ENCODE measurements at places on chromosomes 3 and 15.

DNA sequence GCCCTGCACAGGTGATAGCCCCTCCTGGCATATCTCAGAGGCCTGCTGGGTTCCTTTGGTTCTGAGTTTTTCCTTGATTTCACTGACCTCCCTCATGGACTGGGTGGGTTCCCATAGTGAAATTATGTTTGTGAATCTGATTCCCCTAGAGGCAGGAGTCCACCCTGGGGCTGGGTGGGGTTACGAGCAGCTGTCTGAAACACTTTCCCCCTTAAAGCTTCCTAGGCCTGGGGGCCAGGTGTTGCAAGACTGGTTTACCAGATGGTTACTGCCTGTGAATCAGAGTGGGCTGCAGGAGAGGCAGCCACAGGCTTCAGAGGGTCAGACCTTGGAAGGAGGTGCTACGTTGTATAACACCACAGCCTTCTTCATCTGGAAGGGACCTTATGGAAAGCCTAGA is 34.3 kb downstream of the IL20RB start:
- no peak for DNase-seq

DNA sequence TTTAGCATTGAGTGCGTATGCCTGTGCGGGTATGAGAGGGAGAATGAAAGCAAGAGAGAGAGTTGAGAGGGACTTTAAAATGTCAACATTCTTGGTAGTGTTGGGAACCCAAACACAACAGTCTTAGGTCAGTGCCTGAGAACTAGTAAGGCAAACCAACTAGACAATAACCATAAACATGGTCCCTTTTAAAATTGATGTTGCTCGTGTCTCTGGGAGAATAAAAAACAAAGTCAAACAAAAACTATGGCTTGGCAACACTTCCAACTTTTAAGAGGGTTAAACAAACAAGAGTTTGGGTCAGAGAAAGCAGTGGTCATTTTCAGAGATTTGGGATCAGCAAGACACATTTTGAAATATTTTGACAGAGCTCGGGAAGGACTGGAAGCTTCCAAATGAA is 146.7 kb upstream of the THBS1 start:
- DNase-seq: no peak

- DNase-seq: no peak
Observed at GRCh38 chr3:127053450-127053849, 70.5 kb downstream of the PLXNA1 start.

DNA sequence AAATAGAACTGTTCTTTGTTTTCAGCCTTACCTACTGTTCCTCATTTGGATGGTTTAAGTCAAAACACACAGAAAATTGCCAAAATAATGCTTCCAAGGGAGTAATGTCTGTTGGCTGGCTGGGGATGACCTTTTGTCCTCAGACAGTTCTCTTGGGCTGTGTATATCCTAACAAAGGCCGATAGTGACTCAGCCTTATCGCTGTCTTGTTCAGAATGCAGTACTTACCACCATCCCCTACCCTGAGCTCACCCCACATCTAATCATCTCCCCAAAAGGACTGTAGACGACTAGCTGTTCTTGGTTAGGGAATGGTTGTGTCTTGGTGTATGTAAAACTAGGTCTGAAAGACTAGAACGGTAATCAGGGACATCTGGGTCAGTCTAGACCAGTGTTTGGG is 35.0 kb downstream of the RAB11A start:
- no peak for DNase-seq

GRCh38 chr15:83734487-83734886 is 80.6 kb downstream of the ADAMTSL3 start:
- DNase-seq: no peak

- DNase-seq: no peak
Observed at GRCh38 chr15:72790302-72790910, 6.8 kb upstream of the ADPGK start.

DNA sequence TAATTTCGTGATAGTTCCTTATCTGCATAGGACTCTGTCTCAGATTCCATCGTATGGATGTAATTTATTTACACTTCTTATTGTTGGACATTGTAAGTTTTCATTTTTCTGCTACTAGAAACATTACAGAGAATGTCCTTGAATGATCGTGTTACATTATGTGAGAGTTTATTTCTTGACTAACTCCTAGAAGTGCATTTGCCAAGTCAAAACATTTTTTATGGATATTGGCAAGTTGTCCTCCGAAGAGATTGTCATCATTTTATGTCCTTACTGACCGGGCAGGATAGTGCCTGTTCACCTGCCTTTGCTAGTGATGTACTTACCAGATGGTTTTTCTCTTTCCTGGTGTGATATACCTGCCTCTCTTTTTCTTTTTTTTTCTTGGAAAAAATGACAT is 13.4 kb downstream of the ASB7 start:
- DNase-seq: no peak

DNA sequence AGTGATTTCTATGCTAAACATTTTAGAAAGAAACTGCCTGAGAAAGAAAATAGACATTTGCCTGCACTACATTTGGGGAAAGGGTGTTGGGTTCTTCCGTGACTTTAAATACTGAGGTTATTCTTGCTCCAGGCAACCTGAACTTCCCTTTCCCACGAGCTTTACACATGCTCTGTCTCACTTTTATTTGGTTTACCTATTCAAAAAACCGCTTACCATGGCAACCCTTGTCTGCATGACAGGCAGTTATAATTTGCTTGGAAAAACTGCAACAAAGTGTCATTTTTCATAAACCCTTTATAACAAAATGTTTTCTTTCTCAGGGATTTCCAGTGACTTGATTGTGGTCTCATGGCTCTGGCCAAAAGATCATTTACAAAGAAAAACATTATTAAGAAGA is 416.3 kb upstream of the MEIS2 start:
- no peak for DNase-seq

- no peak for DNase-seq
Observed at GRCh38 chr3:172716476-172716875, 5.6 kb upstream of the NCEH1 start.

DNA sequence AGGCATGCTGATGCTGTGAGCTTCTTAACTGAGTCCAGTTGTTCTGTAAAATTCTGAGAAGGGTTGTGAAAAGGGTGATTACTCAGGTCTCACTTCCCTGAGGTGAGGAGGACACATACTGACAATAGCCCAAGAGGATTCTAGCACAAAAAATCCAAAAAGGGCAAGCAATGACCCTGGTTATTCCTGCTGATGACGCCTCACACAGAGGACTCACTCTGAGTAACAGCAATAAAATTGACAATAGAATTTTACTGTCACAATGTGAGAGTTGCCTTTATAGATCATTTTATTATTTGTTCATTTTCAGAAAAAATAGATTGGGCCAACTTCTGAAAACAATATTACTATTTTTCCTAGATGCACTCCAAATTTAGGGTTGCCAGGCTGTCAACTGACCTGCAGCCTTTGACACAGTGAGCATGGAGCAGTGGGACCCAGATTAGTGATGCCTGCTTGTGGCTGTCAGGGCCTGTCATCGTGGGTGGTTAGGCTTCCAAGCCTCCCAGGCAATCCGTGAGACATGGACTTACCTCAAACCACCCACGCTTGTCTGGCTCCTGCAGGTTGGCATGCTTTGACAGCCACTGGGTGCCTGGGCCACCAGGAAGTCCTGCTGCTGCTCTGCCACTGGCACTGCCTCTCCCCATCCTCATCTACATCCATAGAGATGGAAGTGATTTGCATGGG is 396.0 kb upstream of the THBS1 start:
- no peak for DNase-seq

DNA sequence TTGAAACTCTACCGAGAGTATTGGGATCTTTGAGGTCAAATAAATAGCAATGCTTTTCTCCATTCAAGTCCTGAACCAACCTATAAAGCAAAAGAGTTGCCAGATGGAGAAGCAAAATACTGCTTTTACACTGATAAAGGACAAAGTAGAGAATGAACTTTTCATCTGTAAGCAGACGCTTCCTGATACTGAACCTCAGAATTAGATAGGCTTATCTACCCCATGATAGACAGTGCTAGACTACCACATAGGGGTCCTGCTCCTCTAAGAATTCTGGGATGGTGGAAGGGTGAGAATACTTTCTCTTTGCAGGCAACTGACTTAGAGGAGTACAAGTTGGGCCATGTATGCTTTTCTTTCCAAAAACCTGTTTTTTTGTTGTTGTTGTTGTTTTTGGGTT is 9.5 kb downstream of the SAXO2 start:
- no peak for DNase-seq

DNA sequence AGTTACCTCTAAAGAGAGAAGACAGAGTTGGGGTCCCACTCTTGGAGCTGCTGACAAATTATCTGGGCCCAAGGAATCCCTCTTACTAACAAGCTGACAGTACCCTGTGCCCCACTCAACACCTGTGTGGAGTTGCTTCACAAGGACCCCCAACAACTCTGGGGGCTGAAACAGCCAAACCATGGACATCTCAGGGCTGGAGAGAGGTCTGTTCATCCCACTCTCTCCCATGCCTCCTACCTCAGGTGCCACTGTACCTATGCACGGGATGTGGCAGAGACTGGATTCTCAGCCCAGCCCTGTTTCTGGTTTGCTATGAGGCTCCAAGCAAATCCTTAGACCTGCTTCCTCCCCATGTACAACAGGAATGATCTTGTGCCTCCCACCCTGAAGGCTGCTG is 101.7 kb downstream of the ETFA start:
- no peak for DNase-seq

DNA sequence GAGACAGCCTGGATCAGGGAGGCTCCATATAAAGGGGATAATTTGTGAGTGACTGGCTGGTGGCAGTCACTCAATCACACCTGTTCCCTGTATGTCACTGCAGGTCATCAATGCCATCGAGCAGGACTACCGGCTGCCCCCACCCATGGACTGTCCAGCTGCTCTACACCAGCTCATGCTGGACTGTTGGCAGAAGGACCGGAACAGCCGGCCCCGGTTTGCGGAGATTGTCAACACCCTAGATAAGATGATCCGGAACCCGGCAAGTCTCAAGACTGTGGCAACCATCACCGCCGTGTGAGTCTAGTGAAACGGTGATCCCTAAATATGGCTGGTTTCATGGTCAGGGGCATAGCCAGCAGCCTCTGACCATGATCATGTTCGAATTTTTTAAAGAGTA is 453.2 kb downstream of the EPHB1 start:
- no peak for DNase-seq

DNA sequence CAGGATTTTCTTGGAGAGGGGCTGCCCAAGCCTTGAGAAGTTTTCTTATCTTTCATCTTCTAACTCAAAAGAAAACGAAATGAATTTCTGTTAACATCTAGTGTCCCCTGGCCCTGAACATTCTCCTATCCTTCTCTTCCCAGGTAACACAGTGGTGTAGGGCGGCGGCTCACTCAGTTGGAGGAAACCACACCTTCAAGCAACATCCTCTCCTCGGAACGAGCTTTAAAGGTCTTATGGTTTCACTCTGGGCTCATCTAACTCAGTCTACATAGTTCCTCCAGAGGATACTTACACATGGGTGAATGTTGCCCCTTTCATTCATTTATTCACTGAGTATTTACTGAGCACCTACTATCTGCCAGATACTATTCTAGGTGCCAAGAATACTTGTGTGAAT is 31.0 kb upstream of the KLHL6 start:
- no peak for DNase-seq

DNA sequence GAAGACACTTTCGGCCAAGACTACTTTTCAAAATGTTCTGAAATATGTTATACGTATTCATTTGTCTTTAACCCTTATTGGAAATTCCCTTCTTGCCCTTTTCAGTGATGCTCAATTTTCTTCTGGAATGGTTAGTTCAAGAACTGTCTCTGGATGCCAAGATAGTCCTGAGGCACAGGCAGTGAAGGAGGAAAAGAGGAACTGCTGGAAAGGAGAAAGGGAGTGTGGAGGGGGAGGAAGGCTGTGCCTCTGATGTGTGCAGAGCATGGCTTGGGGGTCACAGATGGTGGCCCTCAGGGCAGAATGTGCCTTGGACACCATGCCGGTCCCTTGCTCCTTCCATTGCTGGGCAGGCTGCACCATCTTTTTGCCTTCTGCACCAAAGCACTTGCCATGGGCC is 73.7 kb downstream of the CEP63 start:
- no peak for DNase-seq

DNA sequence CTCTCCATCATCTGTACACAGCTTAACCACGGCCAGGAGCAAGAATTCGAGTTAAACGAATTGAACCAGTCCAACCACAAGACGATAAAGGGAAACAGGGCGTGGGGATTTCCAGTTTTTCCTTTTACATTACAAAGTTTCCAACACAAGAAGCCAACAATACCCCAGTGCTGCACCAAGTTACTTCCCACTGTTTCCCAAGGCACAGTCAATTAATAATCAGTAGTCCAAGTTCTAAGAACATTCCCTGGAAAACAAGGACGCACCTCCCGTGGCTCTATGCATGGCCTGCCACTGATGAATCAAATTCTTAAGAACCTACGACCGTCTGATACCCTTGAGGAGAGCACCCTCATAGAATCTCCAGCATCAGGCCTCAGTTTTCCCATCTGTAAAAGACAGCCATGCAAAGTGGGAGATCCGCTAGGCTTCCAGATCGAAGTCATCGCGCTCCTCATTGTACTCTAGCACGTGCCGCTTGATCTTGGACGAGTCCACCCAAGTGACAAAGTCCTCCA is 774 bp downstream of the IMP3 start:
- no peak for DNase-seq

DNA sequence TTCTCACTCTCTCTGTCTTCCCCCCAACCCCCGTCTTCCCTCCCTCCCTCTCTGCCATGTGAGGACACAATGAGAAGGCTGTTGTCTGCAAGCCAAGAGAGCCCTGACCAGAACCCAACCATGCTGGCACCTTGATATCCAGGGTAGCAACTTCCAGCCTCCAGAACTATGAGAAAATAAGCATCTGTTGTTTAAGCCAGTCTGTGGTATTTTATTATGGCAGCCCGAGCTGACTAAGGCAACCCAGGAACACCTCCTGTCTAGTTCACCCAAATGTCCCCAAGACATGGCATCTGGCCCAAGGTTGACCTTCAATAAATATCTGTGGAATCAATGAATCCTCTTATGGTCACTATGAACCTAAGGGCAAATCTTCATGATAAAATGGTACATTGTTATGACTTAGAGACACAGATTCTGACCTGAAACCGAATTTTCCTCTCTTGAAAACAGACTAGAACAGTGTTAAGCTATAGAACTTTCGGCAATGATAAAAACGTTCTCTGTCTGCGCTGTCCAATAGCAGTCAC is 26.5 kb downstream of the RFTN1 start:
- no peak for DNase-seq

DNA sequence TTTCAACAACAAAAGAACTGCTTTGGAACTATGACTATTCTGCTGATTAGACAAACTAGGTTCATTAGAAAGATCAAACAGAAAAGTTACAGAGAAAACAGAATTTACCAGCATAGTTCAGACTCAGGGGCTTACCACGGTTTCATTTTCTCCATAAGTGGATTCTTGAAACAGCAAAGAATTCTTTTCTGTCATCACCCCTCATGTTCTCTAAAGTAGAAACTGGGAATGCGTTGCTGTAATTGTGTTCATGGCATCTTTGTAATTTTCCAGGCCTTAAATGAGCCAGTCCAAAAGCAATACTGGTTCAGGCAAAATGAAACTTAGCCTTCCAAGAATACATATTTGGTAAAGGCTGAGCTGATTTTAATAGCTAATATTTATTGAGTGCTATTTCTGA is 287.8 kb downstream of the CHL1 start:
- no peak for DNase-seq
